ENCODE measurements at places on chromosomes 7 and 10. TPM values are rescaled to one million over a fixed set of nuclear protein-coding genes. Genes with fewer than 3 reads are reported as not detected.

HMX3 gene
- 1.2 TPM for total RNA-seq

TYW1B gene
- 2.2 TPM for total RNA-seq

TSPAN12 gene
- total RNA-seq: 30.3 TPM

GHRHR gene
- not detected for total RNA-seq

CTBP2 gene
- total RNA-seq: 142 TPM

GLRX3 gene
- total RNA-seq: 51.1 TPM

DOCK4 gene
- 6.6 TPM for total RNA-seq

INA gene
- total RNA-seq: 0.18 TPM

METTL27 gene
- 3.8 TPM for total RNA-seq

OLAH gene
- not detected for total RNA-seq

WDR91 gene
- 8.8 TPM for total RNA-seq

SKAP2 gene
- 46.6 TPM for total RNA-seq

GPR37 gene
- total RNA-seq: 0.61 TPM

RHBDD2 gene
- 52.8 TPM for total RNA-seq

PLPP4 gene
- 0.24 TPM for total RNA-seq

BICC1 gene
- total RNA-seq: 1.7 TPM

PON1 gene
- not detected for total RNA-seq

BHLHA15 gene
- 3.3 TPM for total RNA-seq

MORN4 gene
- 1.3 TPM for total RNA-seq

MRPS33 gene
- 83.0 TPM for total RNA-seq

CASP7 gene
- total RNA-seq: 205 TPM

GSDME gene
- 0.85 TPM for total RNA-seq

SPDYE5 gene
- not detected for total RNA-seq

ST8SIA6 gene
- total RNA-seq: 1.1 TPM

TUBAL3 gene
- 53.9 TPM for total RNA-seq

NUTM2E gene
- not detected for total RNA-seq

LRIT1 gene
- total RNA-seq: not detected

Data from left colon (tissue), 2 donors.